ENCODE measurements at places on chromosomes 2 and 18.
A peak's percentile ranks its signal among the peaks of the same experiment; 100 is the strongest.

GRCh38 chr2:6887751-6888192, 10.2 kb downstream of the RSAD2 start:
- DNase-seq = no peak

GRCh38 chr2:220937245-220937644, 634.9 kb downstream of the EPHA4 start:
- no peak for DNase-seq

DNA sequence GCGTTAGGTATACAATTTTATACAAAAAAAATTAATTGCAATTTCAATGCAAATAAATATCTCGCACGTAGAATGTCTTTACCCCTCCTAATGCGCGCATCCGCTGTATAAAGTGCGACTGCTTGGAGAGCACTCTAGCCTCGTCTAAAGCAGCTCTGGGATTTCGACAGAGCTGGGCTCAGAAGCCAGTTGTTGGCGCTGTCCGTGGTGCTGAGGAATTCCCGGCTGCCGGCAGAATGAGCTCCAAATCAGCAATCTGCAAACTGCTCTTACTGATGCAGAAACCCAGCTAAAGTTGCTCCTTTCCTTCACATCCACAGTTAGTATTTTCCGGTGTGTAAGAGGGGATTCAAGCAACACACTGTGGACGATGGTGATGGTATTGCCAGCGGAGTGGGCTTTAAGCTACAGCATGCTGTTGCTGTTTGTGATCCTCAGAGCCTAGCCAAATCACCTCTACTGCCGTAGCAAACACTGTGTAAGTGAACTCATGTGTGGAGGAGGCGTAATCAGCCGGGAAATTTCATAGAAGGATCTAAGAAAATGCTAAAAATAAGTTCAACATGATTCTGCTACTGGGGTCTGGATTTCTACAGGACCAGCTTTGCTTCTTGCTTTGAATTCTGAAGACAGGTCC, at the start of gene VWC2L:
Gene VWC2L (plus strand): TSS at position 137 of the 637 bp plus-strand sequence. CDS start 3,140 bp downstream, outside the sequence.
- peak; percentile 42 for DNase-seq

DNA sequence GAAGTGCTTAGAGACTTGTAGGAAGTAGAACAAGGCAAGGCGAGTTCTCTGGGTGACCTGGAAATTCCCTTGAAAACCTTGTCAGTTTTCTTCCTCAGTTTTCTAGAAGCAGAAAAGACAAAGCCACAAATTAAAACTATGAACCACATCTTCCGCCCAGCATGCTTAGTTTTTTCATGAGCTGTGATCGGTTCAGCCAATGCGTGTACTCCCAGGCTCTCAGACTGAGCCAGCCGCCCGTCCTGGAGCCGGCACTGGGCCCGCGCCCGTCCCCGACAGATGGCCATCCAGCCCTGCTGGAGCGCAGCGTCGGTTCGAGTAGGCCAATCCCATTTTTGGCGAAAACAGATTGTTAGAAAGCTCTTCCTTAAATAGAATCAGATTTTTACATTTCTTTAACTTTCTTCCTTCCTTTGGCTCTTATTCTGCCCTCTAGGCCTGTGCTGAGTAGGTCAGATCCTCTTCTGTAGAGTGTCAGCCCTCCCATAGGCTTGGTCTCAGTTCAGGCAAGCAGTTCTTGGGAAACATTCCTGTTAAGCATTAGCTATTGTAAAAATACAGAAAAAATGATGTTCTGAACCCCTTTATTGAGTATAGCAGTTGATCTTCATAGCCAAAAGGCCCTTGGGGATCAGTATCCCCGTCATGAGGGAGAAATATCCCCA, 112.5 kb downstream of the NCK2 start:
- no peak for DNase-seq

DNA sequence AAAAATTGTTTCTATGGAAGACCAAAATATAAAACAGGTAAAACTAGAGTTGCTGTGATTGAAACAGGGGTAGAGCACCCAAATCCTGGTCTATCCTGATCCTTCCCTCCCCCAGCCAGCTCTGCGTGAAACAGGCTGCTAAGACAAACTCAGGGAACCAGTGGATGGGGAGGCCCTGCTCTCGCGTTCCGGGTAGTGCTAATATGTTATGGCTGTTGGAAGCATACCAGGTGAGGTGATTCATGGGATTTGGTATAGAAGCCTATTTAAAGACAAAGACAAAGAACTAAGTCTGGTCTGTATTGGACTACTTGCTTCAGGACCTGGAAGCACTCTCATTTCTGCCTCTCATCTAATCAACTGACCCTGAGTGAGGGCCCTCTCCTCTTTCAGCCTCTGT, 63.0 kb upstream of the CCBE1 start:
- DNase-seq = no peak

- no peak for DNase-seq
Measured at GRCh38 chr18:33849731-33850130, 271.7 kb downstream of the ASXL3 start.

DNA sequence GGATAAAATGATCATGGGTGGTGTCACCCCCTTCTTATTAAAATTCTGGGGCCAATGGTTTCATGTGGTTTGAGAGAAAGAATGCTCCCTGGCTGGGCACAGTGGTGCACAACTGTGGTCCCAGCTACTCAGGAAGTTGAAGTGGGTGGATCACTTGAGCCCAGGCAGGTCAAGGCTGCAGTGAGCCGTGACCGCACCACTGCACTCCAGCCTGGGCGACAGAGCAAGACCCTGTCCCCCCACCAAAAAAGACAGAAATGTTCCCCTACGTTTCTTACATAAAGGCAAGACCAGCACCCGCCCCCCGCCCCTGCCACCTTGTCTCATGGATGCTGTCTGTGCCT, 53.0 kb upstream of the ID2 start:
- no peak for DNase-seq

GRCh38 chr2:16881122-16881521, 215.5 kb upstream of the CYRIA start:
- no peak for DNase-seq

- no peak for DNase-seq
Measured at GRCh38 chr2:73291093-73291460, 2.3 kb downstream of the EGR4 start.

GRCh38 chr2:238848976-238849853, 1.3 kb downstream of the TWIST2 start:
- no peak for DNase-seq

DNA sequence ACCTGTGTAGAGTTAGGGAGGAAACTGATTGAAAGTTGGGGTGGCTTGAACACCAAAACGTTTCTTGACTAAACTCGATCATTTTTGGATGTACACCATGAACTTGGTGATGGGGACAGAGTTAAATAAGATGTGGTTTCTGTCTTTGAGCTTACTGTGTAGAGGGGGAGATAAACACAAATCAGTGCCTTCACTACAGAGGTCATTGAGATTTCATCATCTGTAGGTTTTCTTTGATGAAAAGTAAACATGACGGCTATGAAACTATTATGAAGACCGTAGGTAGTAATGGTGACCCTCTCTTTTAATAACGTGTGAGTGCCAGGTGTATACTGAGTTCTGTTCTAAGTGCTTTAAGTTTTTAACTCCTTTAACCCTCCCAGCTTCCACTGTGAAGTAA, 6.5 kb downstream of the LCLAT1 start:
- no peak for DNase-seq

DNA sequence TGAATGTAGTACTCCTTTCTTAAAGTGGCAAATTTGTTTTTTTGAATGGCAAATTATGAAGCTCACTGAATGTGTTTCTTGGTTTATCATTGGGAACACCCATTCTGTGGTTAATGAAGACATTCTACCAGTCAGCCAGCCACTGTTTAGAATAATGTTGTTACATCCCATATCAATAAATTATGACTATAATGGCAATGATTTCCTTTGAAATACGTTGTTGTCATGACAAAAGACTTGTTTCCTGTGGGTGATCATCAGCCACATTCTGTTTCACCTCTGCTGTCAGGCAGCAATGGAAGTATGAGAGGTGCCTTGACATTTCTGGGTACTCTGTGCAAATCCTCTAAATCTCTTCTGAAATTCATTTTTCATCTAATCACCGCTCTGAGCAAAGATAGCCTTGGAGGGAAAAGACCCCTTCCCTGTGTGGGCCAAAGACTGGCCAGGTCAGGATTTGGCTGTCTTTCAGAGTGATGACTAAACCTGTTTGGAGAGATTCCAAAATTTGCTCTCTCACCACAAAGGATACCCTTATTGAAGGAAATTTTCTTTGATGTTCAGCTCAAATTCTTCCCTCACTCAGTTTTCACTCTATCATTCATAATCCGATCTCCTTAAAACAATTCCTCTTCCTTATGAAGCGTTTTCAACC, 869.2 kb downstream of the BCL11A start:
- DNase-seq = no peak

DNA sequence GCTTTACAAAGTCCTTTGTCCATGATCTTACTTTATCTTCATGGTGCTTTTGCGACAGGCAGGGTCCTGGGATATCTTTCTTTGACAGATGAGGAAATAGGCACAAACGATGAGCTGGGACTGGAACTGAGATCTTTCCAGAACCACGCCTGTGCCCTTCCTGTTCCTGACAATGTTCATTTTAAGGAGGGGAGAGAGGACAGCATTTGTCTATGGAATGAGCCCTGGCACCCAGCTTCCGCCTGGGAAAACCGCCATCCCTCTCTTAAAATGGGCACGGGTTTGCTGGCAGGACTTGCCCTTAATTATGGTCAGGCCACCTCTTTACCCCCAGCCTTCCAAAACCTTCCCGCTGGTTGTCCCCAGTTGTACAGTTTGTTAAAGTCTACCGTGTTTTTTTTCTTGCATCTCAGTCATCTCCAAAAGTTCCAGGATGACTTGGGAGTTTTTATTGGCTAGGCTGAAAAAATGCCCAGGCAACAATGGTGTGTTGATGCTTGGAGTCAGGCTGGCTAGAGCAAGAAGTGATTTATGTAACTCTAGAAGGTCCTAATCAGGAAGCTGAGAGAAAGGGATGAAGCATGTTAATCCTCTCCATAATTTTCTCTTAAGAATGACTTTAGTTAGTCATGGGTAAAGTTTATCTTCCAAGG, 264.9 kb upstream of the EPAS1 start:
- no peak for DNase-seq

GRCh38 chr2:98438190-98439133, 6.2 kb upstream of the INPP4A start:
- DNase-seq = no peak

DNA sequence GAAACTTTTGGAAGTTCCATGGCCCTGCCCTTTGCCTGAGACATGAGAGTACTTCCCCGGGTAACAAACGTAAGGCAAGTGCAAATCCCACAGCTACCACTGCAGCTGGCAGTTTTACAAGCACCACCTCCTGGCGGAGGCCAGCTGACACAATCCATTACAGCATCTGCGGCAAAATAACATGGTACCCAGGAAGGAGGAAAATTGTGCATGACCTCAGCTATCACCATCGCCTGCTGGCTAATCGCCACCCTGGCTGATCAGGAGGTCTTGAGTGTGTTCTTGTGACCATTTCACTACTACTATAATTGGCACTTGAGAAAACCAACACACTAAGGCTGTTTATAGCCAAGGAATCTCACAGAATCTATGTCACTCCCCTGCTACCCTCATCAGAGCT, 71.7 kb upstream of the SERPINE2 start:
- no peak for DNase-seq

DNA sequence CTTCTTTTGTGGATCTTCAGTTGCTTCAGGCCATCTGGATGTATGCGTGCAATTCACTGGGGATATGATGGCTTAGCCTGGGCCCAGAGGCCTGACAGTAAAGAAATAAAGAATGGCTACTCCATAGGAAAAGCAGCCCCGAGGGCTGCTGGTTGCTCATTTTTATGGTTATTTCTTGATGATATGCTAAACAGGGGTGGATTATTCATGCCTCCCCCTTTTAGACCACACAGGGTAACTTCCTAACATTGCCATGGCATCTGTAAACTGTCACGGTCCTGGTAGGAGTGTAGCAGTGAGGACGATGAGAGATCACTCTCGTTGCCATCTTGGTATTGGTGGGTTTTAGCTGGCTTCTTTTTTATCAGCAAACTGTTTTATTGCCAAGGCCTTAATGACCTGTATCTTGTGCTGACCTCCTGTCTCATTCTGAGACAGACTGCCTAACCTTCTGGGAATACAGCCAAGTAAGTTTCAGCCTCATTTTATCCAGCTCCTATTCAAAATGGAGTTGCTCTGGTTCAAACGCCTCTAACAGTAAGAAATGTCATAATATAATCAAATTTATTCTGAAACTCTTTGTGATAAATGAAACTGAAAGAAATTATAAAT, 60.5 kb downstream of the DSEL start:
- no peak for DNase-seq

DNA sequence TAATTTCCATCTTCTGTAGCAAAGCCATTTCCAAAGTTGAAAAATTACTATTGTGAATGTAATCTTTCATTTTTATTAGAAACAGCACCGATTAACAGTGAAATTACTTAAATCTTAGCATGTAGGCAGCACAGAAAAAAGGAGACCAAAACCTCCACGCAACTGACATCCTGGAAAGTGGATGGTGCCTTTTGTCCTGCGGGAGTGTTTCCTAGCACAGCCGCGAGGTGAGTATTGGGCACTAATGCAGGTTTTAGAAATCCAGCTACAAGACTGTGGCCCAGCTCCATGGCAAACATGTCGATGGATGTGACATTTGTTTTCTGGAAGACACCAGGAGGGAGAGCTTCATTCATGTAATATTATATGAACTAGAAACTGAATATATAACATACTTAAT, 86.9 kb downstream of the MBP start:
- DNase-seq = no peak

DNA sequence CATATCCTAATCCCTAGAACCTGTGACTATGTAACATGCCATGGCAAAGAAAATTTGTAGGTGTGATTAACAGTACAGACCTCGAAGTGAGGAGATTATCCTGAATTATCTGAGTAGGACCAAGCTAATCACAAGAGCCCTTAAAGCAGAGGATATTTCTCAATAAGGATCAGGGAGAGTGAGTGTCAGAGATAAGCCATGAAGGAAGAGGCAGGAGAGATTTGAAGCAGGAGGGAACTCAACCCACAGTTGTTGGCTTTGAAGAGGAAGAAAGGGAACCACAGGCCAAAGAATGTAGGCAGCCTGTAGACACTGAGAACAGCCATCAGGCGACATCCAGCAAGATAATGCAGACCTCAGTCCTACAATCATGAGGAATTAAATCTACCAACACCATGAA, 229.3 kb downstream of the NBAS start:
- no peak for DNase-seq
